ENCODE measurements at places on chromosomes 4 and X.

DNA sequence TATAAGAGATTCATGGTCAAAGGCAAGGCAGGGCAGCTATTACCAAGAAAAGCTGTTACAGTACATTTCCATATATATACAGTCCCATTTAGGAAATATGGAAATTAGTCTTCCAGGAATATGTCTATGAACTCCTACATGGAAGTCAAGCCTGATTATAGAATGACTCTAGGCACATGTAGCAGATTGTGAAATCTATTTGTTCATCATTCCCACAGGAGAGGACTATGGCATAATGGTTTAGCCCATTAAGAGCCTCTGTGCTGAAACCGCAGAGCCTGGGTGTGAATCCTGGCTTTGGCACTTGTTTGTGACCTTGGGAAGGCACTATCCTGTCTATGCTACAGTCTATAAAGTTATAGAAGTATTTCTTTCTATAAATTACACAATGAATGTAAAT is 764.8 kb downstream of the RAPGEF2 start:
- DNase-seq = no peak

DNA sequence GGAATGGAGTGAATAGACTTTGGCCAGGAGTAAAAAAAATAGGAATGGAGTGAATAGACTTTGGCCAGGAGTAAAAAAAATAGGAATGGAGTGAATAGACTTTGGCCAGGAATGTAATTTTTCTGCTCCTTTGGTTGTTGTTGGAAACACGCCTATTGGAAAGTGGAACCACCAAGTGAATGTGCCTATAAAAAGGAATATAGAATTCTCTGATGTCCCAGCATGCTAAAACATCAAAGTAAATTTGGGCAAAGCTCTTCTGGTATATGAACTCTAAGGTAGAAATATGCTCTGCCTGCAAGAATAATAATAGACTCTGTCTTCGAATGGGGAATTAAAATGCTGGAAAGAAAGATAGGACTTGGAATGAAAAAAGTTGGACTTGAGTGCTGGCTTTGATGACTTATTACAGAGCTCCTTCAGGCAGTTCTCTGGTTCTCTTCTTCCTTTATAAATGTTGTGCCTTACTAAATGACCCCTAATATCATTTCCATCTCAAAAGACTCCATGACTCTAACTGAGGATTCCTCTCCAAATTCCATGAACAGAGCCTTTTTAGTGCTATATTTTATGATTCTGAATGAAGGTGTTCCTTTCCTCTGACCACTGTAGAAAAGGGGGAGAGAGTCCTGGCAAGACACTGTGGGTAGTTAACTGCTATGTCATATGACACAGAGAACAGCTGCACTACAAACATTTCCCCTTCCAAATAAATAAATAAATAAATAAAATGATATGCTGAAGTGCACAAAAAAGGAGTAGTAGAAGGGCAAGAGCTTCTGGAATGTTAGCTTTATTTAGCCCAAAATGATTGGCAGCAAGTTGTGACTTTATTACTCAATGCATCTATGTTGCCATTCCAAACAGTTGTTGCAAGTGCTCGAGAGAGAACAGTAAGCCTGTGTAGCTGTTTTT is 13.5 kb upstream of the GBA3 start:
- DNase-seq = no peak

DNA sequence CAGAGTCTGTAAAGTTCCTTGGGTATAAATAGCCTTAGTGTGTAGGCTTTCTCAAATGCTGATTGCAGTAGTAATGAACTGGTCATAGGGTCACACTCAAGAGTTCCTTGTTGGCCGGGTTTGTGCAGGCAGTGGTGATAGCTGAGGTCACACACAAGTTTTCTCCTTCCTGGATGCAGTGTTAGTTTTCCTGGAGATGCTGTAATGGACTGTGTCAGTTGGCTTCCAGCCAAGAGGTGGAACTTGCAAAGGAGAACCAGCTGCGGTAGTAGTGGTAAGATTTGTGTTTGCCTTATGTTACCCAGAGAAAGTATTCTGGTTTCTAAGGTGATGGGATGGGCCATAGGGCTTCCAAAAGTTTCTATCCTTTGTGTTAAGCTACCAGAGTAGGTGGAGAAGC is 409.8 kb upstream of the FRG1 start:
- no peak for DNase-seq

- DNase-seq = no peak
Measured at GRCh38 chr4:26916195-26916594, 55.6 kb downstream of the STIM2 start.

DNA sequence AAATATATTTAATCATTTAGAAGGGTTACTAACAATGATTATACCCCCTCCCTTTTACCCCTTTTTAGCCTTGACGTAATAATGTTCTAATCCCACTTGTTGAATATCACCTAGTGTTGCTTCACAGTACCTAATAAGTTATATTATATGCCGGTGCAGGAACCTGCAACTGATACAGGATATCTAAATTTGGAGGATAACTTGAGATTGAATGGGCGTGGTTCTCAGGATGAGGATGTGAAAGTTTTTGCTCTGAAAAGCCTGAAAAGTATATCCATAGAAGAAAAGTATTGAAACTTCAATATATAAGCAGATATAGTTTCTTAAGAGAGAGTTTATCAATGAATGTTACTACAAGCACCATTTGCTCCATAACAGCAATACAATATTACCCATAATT is 59.8 kb downstream of the ZNF711 start:
- DNase-seq = no peak

GRCh38 chr4:763922-764321 is 58.3 kb downstream of the PCGF3 start:
- no peak for DNase-seq

- no peak for DNase-seq
Measured at GRCh38 chr4:168099195-168099594, 6.9 kb downstream of the ANXA10 start.

All from cerebellar nuclear complex (tissue), 1 donor.